IPS DF 6.9 (cell line): ENCODE measurements at places on chromosomes 16 and 17.

DNA sequence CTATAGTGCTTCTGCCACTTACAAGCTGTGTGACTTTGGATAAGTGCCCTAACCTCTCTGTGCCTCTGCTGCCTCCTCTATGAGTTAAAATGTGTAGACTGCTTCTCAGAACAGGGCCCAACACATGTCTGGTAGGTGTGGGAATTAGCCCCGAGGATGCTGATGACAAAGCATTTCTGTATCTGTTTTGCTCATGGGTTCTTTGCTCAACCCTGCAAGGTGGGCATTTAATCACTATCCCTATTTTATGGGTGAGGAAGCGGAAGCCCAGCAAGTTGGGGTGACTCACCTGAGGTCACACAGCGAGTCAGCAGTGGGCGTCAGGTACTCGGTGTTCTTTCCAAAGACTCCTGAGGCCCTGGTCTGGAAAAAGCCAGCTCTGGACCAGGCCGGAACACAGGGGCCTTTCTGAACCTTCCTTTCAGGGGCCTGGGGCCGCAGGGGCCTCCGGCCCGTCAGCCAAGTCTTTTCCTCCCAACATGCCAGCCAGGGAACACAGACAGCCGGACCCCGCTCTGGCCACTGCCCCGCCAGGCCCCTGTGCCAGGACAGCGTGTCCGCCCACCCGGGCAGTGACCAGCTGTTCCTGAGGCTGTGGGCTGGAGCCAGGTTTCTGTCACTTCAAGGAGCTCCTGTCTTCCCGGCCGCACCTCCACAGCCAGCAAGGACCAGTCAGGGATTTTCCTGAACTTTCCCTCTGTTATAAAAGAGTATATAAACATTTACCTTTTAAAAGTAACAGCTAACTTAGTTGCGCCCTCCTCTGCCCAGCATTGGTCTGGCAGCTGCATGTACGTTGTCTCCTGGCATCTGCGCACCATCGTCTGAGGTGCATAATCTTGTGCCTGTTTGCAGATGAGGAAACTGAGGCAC is 62.5 kb downstream of the SREBF1 start:
- DNase-seq, result no peak

GRCh38 chr16:14325502-14326401 is 254.6 kb downstream of the MRTFB start:
- no peak for DNase-seq

DNA sequence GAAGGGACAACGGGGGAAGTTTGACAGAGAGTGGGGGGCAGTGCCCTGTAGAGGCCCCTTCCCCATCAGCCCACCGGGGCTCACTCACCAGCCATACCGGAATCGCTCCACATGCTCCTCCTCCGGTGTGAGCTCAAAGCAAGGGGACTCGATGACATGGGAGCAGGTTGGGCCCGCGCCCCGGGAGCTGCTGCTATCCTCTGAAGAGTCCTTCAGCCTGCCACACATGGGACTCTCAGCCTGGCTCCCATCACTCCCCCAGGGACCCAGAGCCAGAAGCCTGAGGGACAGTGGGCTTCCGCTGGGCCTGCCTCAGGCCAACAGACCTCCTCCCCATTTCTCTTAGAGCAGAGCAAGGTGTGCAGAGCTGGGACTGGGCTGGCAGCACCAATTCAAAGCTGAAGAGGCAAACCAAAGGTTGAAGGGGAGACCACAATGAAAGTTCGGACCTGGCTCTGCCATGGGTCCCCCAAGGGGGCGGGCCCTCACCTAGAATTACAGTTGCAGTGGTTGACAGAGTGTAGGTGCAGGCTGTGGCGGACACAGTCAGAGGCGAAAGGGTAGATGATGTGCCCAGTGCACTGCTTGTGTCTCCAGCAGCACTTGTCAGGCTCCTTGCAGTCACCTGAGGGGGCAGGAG is 7.3 kb downstream of the PROCA1 start:
- DNase-seq, result no peak

- no peak for DNase-seq
These were observed 28.4 kb upstream of the EMP2 start for GRCh38 chr16:10608687-10609401.

DNA sequence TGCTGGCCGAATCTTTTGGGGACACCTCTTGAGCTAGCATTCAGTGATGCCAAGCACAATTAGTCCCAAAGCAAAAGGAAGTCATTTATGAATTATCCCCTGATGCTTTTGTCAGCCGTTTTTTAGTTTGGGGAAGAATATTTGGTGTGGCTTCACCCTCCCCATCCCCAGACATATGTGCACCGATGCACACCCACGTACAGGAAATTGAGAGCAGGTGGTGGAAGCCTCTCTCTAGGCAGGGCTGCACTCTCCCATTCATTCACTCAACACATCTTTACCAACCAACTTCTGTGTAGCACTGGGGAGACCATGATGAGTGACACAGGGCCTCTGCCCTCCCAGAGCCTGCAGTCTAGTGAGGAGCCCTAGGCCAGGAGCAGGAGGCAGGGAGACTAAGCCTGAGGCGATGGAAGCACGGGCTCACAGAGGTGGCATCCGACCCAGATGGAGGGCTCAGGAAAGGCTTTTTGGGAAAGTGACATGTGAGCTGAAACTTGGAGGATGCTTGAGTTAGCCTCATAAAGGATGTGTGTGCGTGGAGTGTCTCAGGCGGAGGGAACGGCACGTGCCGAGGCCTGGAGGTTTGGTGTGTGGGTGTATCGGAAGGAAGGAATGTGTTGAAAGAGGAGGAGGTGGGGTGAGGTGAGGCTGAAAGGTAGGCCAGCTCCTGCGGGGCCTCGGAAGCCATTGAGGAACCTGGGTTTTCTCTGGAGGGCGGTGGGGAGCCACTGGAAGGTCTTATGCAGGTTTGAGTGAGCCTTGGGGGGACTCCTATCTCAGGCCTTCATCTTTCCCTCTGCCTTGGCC is 43.8 kb downstream of the PSME3IP1 start:
- DNase-seq, result no peak

GRCh38 chr17:83071966-83072562 is 7.3 kb upstream of the METRNL start:
- DNase-seq, result no peak

DNA sequence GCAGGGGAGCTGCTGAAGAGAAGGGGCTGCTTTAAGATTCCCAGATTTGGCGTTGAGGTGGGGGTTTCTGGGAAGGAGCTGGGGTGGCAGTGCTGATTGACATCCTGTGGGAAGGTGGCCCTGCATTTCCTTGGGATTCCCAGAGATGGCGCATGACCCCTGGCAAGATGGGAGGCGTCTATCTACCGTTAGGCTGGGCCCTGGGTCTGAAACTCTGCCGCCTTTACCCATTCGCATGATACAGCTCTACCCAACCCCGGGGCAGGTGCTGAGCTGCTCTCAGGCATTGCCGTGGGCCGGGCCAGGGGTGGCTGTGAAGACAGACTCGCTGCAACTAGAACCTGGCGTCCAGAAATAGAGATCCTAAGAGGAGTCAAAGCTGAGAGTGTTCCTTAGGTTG is 9.9 kb upstream of the MVD start:
- DNase-seq, result no peak
